ENCODE measurements at places on chromosomes 2 and 18.

- DNase-seq: no peak
These were observed 22.4 kb upstream of the MGAT5 start for GRCh38 chr2:134231301-134231964.

DNA sequence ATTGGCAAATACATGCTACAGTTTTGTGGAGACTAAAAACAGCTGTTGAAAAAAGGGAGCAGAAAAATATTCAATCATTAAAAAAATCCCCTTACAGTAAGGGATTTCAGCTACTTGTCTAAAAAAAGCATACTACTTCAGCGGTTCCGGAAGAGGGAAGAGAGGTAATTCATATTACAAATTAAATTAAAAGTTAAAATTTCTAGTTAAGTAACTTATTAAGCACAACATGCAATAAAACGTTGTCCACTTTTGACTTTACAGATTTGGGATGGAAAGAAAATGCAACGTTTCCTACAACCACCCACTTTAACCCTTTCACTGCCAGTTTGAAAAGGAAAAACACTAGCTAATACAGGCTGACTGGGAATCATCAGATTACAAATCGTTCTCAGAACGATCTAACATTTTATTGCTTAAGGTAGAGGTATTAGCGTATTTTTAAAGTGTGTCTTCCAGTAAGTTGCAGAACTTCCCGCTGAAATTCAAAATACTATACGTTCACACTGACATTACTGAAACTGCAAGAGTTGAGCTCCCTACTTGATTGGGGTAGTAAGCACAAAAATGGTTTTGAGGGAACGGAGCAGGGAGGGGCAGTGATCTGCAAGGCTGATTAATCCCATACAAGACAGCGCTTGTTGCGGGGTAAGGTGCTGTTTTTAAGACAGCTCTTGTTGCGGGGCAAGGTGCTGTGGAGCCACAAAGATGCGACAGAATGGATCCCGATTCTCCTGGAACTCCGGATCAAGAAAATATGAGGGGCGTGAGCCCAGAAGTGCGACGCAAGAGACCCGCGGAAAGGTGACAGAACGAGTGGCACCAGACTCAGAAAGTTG, 743 bp downstream of the HADHA start:
- DNase-seq: no peak

GRCh38 chr2:1492711-1493430, 79.6 kb downstream of the TPO start:
- DNase-seq: no peak

- DNase-seq: no peak
These were observed 307.5 kb downstream of the TCF4 start for GRCh38 chr18:55280503-55280902.

DNA sequence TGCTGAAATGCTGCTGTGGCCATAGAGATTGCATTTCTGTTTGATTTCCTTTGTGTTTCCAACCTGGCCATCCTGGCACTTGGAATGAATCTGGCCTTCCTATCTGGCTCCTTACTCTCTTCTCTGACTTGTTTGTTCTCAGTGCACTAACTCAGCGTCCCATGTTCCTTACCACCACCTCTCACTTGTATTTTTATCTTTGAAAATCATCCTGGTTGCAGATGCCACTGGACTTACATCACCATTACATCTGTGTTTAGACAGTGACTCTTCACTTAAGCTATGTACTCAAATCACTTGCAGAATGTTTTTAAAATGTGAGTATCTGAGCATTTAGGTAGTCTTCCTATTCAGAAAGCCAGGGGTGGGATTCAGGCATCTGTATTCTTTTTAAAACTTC, 239.5 kb downstream of the WDR7 start:
- no peak for DNase-seq

DNA sequence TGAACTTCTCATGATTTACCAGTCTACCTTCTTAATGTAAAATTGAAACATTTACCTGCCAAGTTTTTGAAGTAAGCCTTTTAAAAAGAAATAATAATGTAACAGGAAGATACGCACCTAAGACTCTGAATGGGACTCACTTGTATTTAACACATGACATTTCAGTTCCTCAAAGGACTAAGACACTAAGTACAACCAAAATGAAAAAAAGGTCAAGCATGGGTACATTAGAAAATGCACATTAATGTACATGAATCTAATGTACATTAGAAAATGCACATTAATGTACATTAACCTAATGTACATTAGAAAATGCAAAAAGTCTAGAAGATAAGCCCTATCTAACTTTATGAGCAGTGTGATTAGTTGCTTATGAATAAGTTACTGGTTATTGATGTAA, 69.3 kb upstream of the FZD5 start:
- no peak for DNase-seq

GRCh38 chr2:111127351-111127750, 6.6 kb downstream of the BCL2L11 start:
- no peak for DNase-seq

- DNase-seq: no peak
These were observed 103.8 kb downstream of the RNF144A start for GRCh38 chr2:7020939-7021470.

DNA sequence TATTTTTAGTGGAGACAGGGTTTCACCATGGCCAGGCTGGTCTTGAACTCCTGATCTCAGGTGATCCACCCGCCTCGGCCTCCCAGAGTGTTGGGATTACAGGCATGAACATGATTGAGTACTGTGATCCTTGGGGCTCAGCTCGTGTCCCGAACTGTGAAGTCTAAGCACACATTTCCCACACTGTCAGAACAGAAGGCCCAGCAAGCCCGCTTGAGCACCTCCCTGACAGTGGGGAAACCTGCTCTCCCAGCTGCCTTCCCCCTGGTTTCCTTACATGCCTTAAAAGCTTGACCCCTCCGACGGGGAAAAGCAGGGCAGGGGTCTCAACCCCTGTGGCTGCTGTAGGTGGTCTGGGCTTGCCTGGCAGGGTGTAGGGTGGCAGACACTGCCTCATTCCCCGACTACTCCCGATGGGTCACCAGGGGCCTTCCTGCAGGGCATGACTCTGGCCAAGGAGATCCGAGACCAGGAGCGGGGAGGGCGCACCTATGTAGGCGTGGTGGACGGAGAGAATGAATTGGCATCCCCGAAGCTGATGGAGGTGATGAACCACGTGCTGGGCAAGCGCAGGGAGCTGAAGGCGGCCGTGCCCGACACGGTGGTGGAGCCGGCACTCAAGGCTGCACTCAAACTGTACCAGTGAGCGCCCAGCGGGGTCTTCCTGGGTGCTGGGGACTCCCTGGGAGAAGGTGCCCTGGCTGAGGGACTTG, 10.1 kb downstream of the VIL1 start:
- DNase-seq: no peak

GRCh38 chr18:6284300-6284699, 130.4 kb downstream of the L3MBTL4 start:
- DNase-seq: no peak

DNA sequence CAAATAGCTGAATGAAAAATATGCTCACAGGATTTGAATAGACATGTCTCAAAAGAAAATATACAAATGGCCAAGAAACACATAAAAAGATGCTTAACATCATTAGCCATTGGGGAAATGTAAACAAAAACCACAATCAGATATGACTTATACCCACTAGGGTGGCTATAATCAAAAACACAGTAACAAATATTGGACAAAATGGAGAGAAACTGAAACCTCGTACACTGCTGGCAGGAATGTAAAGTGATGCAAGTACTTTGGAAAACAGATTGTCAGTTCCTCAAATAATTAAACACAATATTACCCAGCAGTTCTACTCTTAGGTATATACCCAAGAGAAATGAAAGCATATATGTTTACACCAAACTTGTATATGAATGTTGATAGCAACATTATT, 213.0 kb downstream of the PHLPP1 start:
- no peak for DNase-seq

DNA sequence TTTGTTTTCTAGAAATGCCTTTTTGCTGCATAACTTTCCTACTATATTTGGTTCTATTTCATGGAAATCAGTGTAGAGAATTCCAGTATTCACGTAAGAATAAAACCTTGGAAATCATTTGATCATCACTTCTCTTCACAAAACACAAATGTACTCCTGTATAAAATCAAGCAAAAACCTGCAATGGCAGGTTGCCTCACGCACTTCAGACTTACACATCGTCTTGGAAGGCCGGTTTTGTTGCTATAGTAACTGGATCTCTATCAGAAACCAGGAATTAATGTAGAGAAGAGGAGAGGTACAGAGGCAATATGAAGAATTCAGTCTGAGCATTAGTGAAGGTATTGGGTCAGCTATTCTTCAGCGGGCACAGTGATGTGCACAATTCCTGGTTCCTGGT, 370.7 kb upstream of the CYRIA start:
- no peak for DNase-seq

DNA sequence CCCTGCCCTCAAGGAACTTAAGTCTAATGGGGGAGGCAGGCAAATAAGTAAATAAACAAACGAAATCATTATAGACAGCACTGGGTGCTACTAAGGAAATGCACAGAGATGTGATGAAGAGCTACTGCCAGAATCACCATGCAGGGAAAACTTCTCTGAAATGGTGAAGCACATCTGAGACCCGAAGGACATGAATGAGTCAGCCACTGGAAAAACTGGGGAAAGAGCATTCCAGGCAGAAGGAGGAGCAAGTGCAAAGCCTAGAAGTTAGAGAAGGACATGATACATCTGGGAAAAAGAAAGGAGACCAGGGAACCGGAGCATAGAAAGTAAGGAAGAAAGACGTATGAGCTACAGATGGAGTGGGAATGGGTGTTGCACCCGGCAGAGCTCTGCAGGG, 56.8 kb downstream of the TGFA start:
- no peak for DNase-seq

- no peak for DNase-seq
These were observed 3.0 kb upstream of the ITSN2 start for GRCh38 chr2:24363301-24363700.

- no peak for DNase-seq
These were observed 401.4 kb upstream of the POU3F3 start for GRCh38 chr2:104452558-104452957.

GRCh38 chr2:86223927-86224560, 24.8 kb downstream of the MRPL35 start:
- DNase-seq: no peak

GRCh38 chr2:30662268-30663131, 144.7 kb downstream of the CAPN13 start:
- DNase-seq: no peak

DNA sequence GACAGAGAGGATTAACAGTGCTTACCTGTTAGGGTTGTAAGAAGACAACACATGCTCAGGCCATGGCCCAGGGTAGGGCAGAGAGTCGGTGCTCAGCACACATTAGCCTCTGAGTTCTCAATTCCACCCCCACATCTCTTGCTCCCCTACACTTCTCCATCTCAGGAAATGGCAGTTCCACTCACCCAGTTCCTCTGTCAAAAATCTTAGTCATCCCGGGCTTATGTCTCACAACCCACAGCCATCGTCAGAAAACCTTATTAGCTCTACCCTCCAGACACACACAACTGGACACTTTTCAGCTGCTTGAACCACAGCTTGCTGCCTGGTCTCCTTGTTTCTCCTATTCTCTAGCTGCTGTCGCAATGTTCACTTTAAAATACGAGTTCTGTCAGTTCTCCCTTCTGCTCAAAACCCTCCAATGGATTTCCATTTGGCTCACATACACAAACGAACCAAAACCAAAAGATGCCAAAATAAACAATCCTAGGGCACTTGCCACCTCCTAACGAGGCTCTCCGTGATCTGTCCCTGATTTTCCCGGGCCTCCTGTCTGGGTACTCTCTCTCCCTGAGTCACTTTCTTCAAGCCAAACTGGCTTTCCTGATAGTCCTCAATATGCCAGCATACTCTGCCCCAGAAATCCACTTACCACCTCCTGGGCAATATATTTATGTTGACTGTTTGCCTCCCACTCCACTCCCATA, 89.7 kb downstream of the KCTD1 start:
- no peak for DNase-seq

- no peak for DNase-seq
These were observed 156.3 kb downstream of the CYP26B1 start for GRCh38 chr2:71991397-71991796.

GRCh38 chr2:111909079-111909478, 10.7 kb downstream of the MERTK start:
- no peak for DNase-seq

DNA sequence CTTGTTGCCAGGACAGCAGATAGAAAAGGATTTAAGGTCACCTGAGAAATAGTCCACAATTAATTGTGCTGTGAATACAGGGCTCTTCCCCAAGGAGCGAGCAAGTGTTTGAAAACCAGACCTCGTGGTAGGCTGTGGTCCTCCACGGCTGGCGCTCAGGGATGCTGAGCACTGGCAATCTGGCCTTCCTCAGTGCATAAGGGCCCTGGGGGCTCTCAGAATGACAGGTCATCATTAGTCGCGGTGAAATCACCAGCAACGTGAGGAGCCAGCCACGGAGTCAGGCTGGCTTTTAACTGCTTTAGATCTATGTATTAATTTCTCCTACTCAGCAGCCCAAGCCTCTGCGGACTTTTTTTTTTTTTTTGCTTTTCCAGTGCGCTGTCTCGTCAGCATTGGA, 148.5 kb downstream of the FHOD3 start:
- DNase-seq: no peak

- no peak for DNase-seq
These were observed 616 bp downstream of the EML6 start for GRCh38 chr2:54723996-54724559.

GRCh38 chr2:26355038-26355995, 8.7 kb upstream of the ADGRF3 start:
- no peak for DNase-seq

- no peak for DNase-seq
These were observed 101.2 kb downstream of the UBR3 start for GRCh38 chr2:169928463-169928864.

- DNase-seq: no peak
These were observed 133.8 kb upstream of the CTDP1 start for GRCh38 chr18:79545736-79546171.

GRCh38 chr2:48322251-48322650, 207.7 kb upstream of the STON1 start:
- no peak for DNase-seq

DNA sequence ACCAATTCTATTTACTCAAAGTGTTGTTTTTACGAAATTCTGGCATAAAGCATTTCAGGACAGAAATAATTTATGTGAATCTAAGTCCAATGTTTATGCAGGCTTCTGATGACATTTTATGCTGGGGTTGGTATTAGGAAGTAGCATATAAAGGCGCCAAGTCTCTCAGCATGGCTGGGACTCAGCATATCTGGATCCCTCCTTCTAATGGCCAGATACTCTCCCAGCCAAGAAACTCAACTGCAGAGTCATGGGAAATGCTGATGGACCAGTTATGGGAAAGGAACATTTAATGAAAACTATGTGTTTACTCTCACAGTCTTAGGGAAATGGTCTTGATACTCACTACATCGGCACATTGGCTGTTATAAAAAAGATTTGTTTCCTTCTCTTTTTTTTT, 392.2 kb downstream of the ARHGAP15 start:
- no peak for DNase-seq

- no peak for DNase-seq
These were observed 58.9 kb downstream of the TET3 start for GRCh38 chr2:74043345-74044329.

- DNase-seq: no peak
These were observed 29.3 kb upstream of the ACAA2 start for GRCh38 chr18:49842656-49843055.

- no peak for DNase-seq
These were observed 181.0 kb upstream of the CDH2 start for GRCh38 chr18:28357766-28358401.

Measured in CD4-positive, alpha-beta T cell (primary cell).